ENCODE measurements at places on chromosomes 5 and 9.

- no peak for DNase-seq
Measured at GRCh38 chr5:173825215-173825865, 62.8 kb upstream of the CPEB4 start.

DNA sequence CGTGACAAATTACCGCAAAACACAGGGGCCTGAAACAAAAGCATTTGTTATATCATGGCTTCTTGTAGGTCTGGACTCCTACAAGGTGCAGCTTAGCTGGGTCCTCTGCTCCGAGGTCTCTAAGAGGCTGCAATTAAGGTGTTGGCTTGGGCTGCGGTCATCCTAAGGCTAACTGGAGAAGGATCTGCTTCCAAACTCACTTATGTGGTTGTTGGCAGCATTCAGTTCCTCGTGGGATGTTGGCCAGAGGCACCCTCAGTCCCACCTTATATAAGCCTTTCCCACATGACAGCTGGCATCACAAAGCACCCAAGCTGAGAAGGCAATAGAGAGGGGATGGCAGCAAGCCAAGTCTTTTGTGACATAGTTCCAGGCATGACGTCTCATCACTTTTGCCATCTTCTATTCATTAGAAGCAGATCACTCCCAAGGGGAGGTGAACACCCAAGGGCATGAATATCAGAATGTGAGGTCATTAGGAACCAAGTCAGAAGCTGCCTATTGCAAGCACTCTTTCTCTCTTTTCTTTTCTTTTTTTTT lies 47.9 kb upstream of the ZBTB43 start:
- no peak for DNase-seq

DNA sequence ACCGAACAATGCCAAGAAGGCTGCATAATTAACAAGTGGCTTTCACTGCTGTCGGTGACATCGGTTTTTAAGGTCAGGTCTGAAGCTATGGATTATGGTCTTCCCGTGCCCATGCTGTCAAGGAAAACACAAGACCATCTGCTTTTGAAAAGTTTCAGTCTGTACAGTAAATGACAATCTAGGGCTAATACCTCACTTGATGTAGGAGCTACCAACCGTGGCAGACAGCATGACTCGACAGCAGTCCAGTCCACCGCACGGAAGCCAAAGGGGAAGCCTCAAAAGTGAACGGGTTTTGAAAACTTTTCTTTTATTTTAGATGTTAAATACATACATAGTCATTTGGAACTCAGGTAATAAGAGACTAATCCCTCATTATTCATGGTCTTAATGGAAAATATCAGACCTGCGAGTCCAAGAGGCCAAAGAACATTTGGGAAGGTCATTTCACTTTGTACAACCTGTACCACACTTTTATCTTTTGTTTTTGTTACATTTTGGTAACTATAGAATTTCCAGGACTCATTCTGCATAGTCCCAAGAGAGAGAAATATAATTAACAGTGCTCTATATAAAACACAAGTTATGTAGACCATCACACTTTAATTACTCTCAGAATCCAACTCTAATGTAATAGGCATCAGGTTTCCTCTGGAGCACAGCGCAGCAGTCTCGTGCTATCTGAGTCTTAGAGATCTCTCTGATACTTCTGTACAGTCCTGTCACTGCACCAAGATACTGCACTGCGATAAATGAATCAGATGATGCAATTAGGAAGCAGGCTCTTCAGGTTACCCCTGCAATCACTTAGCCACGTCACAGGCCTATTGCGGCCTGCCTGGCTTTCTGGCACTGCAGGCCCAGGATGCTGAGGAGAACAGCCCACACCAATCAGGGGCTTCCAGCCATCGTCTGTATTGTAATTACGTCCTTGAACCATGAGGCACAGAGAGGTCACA lies 184.9 kb downstream of the FANCC start:
- no peak for DNase-seq

DNA sequence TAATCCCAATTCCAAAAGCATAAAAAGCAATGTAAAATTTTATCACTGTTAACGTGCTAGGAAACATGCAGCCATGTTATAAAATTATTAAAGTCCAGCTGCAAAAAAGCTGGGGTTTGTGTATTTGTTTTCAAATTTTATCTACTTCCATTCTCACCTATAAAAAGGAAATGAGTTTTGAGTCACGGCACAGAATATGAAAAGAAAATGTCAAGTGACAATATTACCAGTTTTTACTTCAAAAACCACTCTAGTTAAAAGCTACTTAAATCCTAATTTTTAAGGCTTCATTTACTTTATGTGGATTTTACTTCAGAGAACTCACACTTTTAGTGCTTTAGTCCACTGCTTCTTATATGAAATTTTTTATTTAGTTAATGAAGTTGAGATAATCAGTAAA lies 72.7 kb upstream of the IFNE start:
- no peak for DNase-seq

DNA sequence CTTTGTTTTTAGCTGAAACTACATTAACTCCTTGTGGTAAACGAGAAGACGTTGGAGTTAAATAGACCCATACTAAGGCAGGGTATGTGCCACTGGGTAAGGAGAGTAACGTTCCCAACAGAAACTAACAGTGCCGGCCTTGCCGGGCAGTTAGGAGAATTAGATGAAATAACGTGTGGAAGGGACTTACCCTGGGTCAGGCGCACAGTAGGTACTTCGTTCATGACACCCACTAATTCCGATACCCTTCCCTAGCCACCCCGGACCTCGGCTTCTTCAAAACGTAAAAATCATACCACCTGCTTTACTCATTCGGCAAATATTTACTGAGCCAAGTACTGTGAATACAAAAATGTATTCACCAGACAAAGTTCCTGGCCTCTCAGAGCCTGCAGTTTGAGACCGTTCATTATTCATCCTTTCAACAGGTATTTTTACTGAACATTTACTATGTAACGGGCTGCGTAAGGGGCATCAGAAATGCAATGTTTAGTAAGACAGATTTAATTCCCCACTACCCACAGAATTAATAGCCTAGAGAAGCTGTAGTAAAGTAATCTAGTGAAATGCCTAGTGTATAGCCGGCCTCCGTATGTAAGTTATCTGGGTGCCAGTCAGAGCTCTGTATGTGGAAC lies 3.2 kb upstream of the SMIM23 start:
- peak; percentile 50 for DNase-seq

DNA sequence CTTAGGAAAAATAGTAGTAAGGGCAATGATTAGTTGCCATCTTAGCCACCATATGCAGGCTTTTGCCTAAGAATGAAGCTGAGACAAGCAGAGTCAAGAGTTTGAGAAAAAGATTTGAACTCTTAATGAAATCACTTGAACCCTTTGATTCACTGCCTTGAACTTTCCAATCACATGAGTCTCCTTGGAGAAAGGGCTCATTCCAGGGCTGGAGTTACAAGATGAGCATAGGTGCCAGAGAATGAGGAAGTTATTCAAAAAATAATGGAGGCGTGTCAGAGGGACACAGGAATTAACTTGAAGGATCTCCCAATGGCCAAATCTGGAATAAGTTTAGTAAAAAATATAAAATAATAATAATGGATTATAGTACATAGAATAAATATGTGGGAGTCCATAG lies 35.3 kb downstream of the MAT2B start:
- no peak for DNase-seq

- DNase-seq: no peak
Measured at GRCh38 chr9:96484521-96484931, 34.6 kb downstream of the HABP4 start.

DNA sequence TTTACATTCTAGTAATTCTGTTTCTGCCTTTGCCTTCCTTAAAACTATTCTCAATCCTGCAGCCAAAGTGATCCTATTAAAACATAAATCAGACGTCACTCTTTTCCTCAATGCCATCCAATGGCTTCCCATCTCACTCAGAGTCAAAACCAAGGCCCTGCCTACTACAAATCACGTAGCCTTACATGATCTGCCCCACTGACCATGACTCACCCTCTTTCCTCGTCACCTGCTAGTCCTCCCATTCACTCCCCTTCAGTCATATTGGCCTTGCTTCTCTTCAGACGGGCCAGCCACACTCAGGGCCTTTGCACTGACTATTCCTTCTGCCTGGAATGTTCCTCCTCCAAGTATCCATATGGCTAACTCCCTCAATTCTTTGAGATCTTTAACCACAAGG lies 39.0 kb upstream of the DMXL1 start:
- DNase-seq: no peak

- no peak for DNase-seq
Measured at GRCh38 chr9:115232181-115232774, 114.3 kb upstream of the TNC start.

- no peak for DNase-seq
Measured at GRCh38 chr5:98170994-98171393, 602.5 kb upstream of the RGMB start.

GRCh38 chr5:155252025-155252424 lies 238.5 kb downstream of the KIF4B start:
- no peak for DNase-seq

DNA sequence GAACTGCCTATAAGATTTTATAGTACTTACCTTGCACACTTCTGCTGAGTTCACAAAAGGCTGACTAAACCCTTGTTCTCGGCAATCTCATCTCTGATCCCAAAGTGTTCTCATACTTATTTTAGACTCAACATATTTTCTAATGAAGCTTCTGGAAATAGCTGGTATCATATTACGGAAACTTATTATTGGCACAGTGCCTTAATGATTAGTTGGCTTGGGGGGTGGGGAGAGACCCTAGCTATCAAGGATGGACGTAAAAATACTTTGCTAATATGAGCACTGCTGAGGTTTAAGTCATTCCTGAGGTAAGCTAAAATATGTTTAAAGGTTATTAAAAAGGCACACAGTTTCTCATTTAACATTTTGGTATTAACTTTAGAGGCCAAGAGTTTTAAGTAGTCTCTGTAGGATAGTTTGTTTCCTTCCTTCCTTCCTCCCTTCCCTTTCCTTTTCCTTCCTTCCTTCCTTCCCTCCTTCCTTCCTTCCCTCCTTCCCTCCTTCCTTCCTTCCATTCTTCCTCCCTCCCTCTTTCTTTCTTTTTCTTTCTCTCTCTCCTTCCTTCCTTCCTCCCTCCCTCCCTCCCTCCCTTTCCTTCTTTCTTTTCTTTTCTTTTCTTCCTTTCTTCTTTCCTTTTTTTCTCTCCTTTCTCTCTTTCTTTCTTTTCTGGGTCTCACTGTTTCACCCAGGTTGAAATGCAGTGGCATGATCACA lies 31.5 kb downstream of the ZSWIM6 start:
- no peak for DNase-seq

- no peak for DNase-seq
Measured at GRCh38 chr5:36496471-36496870, 109.9 kb upstream of the SLC1A3 start.

GRCh38 chr5:144135113-144135762 lies 35.2 kb downstream of the YIPF5 start:
- no peak for DNase-seq

DNA sequence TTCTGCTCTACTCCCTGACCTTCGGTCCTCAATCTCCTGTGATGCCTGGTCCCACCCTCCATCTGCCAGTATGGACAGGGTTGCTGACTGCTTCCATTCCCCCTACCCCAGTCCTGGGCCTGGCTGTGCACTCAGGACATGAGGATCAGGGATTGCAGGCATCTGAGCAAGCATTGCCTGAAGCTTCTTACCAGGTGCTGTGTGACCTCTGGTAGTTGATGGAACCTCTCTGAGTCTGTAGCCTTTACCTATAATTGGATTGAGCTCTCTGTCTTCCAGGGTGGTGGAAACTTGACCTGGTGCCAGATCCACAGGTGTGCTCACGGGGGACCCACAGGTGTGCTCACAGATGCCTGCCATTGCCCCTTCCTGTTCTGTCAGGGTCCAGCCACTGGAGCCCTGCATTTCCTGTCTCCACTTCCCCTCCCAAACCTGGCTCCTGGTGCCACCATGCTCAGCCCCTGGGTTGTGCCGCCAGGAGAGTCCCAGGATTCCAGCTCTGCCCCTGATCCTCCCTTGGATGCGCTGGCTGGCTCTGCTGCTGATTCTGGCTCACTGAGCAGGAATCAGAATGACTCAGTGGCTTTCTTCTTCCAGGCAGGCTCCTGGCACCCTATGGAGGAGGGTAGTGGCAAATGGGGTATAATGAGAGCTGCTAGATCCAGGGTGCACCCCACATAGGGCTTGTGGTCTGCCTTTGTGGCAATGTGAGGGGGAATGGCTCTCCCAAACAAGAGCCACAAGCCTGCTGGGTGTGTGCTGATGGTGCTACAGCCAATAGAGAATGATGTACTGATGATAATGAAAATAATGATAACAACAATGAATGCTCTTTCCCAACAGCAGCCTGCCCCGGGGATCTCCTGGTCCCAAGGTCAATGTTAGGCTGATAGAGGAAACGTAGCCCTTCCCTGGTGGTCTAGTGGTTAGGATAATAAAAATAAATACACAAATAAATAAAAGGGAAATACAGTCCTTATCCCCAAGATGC lies 35.2 kb upstream of the PSD2 start:
- DNase-seq: peak; percentile 19

DNA sequence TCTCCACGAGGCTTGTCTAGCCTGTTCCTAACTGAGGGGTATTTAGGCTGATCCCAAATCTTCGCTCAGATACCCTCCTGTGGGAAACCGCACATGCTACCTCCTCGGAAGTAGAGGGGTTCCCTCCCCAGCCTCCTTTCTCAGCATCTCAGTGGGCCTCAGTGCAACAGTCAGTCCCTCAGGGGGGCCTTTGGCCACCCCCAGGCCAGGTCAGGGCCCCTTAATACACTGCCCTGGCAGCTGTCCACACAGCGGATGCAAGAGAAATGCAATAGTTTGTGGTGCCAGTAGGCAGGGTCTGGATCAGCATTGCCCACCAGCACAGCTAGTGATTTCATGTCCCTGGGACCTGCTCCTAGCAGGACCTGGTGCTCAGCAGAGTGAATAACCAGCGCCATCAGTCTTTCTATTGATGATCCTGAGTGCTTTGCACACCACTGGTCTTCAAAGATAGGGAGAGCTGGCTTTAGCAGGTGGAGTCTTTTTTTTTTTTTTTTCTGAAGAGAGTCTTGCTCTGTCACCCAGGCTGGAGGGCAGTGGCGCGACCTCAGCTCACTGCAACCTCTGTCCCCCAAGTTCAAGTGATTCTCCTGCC lies 7.5 kb downstream of the PLPP7 start:
- no peak for DNase-seq

DNA sequence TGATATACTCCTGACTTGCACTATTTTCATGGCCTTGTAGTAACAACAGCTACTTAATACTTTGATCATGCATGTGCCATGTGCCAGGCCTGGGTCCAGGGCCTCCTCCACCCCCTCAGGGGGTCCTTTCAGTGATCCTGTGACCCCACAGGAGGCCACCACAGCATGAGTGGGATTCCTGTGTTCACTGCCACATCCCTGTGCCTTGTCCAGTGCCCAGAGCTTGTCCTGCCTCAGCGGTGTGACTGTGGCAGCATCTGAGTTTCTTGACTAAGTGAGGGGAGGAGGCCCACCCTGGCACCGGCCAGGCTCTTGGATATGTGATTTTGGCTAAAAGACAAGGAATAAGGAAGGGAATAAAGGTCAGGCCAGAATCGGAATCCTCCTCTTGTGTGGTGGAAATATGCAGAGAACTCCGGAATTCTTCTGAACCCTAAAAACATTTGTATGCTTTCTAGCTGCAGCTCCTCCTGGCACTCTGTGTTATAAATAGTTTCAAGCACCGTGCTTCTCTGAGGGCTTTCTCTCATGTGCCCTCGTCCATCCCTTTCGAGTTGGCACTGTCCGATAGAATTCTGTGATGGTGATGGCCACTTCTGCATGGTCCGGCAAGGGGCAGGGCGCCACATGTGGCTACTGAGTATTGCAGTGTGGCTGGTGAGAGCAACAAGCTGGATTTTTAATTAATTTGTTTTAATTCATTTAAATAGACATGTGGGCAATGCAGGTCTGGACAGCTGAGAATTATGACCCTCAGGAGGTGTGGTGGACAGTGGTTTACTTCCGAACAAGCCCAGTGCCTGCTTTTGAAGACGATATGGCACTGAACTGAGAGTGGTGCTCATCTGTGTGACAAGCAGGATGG lies 31.8 kb downstream of the TENT4A start:
- no peak for DNase-seq

- no peak for DNase-seq
Measured at GRCh38 chr5:6591671-6592288, 41.1 kb downstream of the NSUN2 start.

All from PC-3 (cell line).